ENCODE measurements at places on chromosomes 12 and 14. TPM values are rescaled to one million over a fixed set of nuclear protein-coding genes. Genes with fewer than 3 reads are reported as not detected.

Gene LMNTD1
- 0.16 TPM for total RNA-seq

Gene CATSPERB
- not detected for total RNA-seq

Gene RNF31
- total RNA-seq = 53.8 TPM

Gene MSI1
- total RNA-seq = not detected

Gene ENDOU
- total RNA-seq = under 0.01 TPM

Gene POLE
- 16.9 TPM for total RNA-seq

Gene FGFR1OP2
- 28.8 TPM for total RNA-seq

Gene KCNC2
- not detected for total RNA-seq

Gene CAPZA3
- total RNA-seq = not detected

Gene PXMP2
- total RNA-seq = 15.4 TPM

Gene PLEKHG7
- total RNA-seq = not detected

Gene L2HGDH
- total RNA-seq = 2.8 TPM

Gene NTF3
- 4.4 TPM for total RNA-seq

Gene SMAGP
- total RNA-seq = 31.5 TPM

Gene PMCH
- total RNA-seq = not detected

Gene ASB2
- total RNA-seq = 0.16 TPM

Gene ATL1
- total RNA-seq = 15.1 TPM

Gene DLK1
- not detected for total RNA-seq

Gene ARPC3
- 134 TPM for total RNA-seq

Gene NKX2-8
- not detected for total RNA-seq

Gene BHLHE41
- 9.4 TPM for total RNA-seq

Gene KRT74
- total RNA-seq = not detected

Gene RBMS2
- total RNA-seq = 26.0 TPM

Gene GPR65
- total RNA-seq = 1.5 TPM

Gene PAPLN
- total RNA-seq = 6.8 TPM

Gene RHOJ
- 1.8 TPM for total RNA-seq

Gene CEP170B
- 24.3 TPM for total RNA-seq

Gene TAS2R42
- not detected for total RNA-seq

Gene TGFB3
- 19.3 TPM for total RNA-seq

Gene SPIC
- total RNA-seq = not detected

Gene SAMD15
- total RNA-seq = 2.8 TPM
